ENCODE measurements at places on chromosomes 16 and 17. TPM values are rescaled to one million over a fixed set of nuclear protein-coding genes. Genes with fewer than 3 reads are reported as not detected.

The CDRT4 gene
- 4.8 TPM for total RNA-seq

The CNGB1 gene
- total RNA-seq, result not detected

The CCR7 gene
- total RNA-seq, result not detected

The MLKL gene
- 28.5 TPM for total RNA-seq

The SOX8 gene
- 0.06 TPM for total RNA-seq

The ATP2C2 gene
- total RNA-seq, result not detected

DNA sequence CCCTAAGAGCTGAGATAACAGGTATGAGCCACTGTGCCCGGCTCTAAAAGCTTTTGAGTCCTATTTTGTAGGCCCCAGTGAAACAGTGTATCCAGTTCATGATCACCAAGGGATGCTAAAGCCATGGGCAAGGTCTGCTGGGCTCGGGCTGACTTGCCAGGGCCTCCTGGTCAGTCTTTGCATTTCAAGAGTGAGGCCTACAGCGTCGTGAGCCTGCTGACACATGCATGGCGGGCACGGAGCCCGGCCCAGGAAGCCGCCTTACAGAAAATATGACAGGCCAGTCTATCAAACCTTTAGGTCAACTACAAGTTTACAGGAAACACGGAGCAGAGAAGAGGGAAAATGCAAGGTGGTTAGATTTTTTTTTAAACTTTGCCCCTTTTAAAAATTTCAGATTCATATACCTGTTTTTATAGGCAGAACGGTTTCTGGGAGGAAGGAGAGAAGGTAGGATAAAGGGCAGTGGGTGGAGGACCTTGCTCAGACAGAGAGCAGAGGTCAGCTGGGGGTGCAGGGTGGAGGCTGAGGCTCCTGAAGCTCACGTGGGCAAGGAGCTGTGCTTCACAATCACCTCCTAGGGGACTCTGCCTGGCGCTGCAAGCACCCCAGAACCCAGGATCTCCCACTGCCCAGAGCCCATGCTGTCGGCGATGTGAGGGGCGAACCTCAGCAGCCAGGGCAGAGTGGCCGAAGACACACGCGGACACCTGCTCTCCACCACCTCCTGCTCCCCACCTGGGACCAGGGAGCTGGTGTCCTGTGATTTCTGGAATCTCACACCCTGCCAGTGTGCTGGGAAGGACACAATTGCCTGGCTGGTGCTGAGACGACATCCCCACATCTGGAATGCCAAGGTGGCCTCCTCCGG, 21.3 kb downstream of the C16orf95 start:
- DNase-seq, result no peak

DNA sequence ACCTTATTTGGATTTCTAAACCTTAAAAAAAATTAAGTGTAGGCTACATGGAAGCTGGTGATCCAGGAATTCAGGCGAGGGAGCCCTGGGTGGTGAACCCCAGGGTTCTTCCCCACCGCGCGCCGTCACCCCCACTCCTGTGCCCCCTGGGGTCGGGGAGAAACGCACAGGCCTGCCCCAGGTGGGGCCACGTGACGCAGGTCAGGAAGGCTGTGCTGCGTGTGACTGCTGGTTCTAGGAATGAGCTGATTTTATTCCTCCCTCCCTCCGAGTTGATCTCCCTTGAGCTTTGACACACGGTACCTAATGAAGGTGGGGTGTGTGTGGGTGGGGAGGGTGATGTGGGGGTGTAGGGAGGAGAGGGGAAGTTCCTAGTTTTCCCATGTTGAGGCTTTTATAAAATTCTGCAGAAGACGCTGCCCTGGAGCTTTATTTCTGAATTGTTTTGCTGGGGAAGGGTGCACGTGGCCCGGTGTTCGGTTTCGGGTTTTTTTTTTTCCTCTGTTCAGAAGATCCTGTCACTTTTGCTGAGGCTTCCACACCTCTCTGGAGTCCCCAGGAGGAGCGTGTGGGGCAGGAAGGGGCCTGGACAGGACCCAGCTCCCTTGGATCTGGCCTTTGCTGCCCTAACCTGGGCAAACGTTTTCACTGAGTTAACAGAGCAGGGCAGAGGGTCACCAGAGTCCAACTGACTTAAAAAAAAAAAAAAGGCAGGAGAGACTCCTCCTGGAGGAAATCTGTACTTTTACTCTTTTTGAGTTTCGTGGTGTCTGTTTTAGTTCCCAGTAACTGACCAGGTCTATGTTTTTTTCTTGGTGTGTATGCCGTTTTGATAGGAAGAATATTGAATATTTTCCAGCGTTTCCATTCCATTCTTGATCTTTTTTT, 55.8 kb upstream of the GSE1 start:
- no peak for DNase-seq

- no peak for DNase-seq
Measured at GRCh38 chr17:5263441-5263840, 18.6 kb upstream of the RABEP1 start.

- no peak for DNase-seq
Measured at GRCh38 chr16:53216798-53217197, 162.0 kb downstream of the CHD9 start.

- DNase-seq, result peak; percentile 44
Measured at GRCh38 chr17:55513885-55514590, 2.8 kb upstream of the SMIM36 start.

DNA sequence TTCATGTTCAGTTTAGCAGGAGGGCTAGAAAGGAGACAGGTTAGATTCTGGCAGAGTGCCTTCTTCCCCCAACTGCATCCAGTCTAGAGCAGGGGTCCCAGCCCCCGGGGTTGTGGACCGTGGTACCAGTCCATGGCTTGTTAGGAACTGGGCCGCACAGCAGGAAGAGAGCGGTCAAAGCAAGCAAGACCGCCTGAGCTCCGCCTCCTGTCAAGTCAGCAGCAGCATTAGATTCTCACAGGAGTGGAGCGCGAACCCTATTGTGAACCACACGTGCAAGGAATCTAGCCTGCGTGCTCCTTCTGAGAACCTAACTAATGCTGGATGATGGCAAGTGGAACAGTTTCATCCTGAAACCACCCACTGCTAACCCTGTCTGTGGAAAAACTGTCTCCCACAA, 95.0 kb downstream of the HIC1 start:
- DNase-seq, result no peak

GRCh38 chr16:53892155-53892554, 188.2 kb downstream of the FTO start:
- peak; percentile 39 for DNase-seq

DNA sequence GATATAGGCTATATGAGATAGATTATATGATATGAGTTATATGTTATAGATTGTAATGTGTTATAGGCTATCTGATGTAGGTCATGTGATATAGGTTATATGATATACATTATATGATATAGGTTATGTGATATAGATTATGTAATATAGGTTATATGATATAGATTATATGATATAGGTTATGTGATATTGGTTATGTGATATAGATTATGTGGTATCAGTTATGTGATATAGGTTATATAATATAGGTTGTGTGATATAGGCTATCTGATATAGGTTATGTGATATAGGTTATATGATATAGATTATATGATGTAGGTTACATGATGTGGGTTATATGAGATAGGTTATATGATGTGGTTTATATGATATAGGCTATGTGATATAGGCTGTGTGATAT, 68.5 kb downstream of the RGS9 start:
- DNase-seq, result no peak

DNA sequence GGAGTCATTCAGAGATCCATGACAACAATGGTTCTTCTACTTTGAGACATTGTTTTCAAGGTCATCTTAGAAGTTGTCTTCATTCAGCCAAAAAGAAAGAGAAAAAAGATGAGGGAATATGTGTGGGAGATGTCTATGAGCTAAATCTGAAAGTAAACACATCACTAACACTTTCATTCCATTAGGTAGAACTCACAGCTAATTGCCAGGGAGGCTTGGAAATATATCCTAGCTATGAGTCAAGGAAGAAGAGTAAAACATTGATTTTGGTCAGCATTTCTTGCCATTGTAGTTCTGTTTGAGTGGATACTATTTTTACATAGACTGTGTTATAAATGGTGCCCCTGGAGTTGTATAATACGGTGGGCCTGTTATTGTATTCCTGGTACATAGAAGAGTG, 316.4 kb upstream of the MYOCD start:
- DNase-seq, result no peak

- DNase-seq, result no peak
Measured at GRCh38 chr17:37519251-37519985, 29.7 kb downstream of the DUSP14 start.

- DNase-seq, result no peak
Measured at GRCh38 chr16:78768226-78768625, 668.8 kb downstream of the WWOX start.

- peak; percentile 7 for DNase-seq
Measured at GRCh38 chr17:76872221-76872873, 4.1 kb downstream of the MGAT5B start.

- no peak for DNase-seq
Measured at GRCh38 chr17:7147772-7148171, 31.4 kb downstream of the ASGR1 start.

DNA sequence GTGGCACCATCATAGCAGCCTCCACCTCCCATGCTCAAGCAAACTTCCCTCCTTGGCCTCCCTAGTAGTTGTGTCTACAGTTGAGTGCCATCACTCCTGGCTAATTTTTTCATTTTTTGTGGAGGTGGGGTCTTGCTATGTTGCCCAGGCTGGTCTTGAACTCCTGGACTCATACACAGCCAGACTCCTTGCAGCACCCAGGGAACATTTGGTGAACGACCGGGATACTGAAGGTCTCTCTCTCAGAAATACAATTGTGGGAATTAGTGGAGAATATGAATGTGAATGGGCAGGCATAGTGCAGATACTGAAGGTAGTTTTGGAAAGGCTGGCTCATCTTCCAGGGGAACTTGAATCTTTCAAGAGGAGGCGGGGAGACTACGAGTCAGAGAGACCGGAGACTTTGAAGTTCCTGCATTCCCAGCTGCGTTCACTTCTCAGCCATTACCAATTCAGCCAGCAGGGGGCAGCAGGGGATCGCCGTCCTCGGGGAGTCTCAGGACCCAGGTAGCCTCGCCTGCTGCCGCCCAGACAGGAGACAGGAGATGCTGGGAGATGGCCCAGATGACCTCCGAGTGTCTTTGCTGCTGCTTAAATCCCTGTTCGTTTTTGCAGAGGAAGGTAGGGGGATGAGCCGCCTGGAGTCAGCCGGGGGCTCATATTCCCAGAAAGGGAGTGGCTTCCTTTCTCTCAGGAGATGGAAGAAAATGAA, 68.6 kb downstream of the HAPSTR1 start:
- DNase-seq, result no peak

DNA sequence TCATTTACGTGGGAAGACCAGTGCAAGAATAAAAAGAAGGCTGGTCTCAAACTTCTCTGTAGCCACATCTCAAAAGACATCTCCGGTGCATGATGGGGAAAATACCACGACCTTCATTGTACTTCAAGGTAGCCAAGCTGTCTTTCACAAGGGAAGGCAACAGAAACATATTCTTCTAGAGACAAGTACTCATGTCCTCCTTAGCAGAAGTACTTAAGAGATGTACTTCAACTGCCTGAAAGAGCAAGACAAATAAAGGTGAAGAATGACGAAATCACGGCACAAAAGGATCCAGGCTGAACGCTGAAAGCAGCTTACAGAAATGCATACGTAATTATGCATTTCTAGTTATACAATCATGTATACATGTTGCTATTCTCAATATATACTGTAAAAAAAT, 124.1 kb upstream of the RCVRN start:
- DNase-seq, result no peak

- no peak for DNase-seq
Measured at GRCh38 chr16:1221628-1222552, 3.2 kb downstream of the TPSG1 start.
